ENCODE measurements at places on chromosomes 6 and 20.
A peak's percentile ranks its signal among the peaks of the same experiment; 100 is the strongest.

DNA sequence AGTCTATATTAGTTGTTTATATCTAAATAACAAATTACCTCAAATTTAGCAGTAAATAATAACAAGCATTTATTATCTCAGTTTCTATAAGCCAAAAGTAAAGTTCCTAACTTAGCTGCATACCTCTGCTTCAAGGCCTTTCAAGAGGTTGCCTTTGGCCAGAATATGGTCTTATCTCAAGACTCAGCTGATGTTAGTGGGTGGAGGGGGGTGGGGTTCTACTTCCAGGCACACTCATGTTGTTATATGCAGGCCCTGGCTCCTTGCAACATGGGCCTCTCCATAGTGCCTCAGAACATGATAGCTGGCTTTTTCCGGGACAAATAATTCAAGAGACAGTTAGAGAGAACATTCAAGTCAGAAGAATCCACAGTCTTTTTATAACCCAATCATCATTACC lies 266.0 kb downstream of the ADGRB3 start:
- DNase-seq, result no peak

DNA sequence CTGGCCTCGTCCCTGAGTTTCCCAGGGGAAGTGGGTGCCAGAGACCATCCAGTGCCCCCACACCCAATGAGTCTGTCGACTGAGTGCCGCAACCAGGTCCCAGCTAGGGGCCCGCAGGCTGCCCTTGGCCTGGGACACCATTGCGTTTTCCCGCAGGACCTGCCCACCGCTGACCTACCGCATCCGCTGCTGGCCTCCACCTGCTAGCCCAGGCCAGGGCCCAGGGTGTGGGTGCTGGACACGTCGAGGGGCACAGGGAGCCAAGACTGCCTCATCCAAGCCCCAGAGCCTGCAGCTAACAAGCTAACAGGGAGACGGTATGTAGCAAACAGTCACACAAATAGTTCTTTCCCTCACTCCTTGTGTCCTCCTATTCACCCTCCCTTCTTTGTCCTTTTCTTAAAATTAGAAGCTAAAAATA lies 97.7 kb downstream of the TMEM242 start:
- no peak for DNase-seq

GRCh38 chr6:144190593-144190992 lies 40.3 kb downstream of the STX11 start:
- no peak for DNase-seq

DNA sequence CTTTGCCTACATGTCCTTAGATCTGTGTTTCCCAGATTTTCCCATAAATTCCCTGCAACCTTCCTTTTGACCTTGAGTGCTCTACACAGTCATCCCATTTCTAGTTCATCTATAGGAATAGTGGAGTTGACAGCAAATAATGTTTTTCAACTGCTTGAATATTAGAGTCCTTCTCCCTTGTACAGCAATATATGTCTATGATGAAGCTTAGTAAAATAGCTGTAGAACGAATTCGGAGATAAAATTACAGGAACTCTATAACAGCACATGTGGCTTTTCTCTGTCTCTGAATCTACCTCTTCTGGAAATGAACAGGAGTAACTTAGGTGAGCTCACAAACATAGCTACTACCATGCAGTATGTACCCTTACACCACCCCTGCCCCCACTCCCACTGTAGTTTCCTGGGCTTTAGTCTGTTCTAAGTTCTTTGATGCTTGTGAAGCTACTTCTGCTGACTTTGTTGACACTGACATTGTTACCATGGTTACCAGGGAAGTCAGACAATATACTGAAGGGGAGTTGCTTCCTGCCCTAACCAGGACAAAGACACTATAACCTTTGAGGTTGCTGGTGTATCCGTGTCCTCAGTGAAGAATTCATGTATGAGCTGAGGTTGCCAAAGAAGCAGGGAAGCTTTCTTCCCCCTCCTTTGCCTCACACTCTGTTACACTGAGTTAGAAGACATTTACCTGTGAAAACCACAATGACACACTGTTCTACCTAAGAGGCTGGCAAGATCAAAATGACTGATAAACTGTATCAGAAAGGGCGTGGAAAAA lies 35.8 kb upstream of the SHLD1 start:
- DNase-seq, result no peak

DNA sequence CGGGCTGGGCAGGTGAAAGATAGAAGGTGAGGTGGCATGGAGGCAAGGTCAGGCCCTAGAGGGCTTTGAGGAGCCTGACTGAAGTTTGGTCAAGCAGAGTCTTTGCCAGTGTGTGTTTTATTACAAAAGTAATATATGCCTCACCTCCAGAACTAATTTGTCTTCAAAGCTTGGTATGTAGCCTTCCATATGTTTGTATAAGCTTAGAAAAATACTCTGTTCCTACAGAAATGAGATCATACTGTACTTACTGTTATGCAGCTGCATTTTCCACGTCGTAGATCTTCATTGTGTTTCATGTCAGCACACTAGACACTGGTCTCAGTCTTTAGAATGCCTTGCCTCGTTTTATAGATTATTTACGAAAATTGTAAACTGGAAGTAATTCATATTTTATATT lies 61.8 kb downstream of the ANKS1A start:
- DNase-seq, result no peak

DNA sequence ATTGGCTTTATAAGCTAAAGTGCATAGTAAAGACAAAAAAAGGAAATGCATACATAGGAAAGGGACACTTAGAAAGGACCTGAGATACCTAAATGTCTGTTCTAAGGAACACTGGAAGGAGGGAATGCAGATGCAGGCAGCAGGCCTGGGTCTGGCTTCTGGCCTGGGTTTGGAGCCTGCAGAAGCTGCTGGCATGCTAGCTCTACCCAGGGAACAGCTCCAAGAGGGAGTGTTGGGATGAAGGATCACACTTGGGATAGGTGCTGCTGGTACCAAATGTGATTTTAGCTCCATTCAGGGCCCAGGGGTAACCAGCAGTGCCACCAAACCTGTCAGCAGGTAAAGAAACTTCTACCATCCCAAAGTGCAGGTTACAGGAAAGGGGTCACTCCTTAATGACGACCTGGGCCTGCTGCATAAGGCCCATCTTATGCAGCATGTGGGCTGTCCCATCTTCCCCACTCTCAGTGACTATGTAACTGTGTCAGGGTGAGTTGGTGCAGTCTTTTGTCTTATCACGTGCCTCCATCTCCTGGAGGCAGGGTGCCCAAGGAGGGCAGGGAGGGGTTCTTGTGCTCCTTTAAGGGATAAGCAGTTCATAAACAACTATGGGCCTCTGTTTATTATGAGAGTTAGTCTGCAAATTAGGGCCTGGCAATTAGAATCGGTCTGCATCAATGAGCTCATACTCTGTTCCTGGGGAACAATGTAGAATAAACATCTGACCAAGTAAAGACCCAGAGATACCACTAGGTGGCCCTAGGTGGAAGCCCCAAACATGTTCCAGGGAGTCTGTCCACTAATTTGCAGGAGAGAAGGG lies 26.9 kb downstream of the DDX27 start:
- no peak for DNase-seq

DNA sequence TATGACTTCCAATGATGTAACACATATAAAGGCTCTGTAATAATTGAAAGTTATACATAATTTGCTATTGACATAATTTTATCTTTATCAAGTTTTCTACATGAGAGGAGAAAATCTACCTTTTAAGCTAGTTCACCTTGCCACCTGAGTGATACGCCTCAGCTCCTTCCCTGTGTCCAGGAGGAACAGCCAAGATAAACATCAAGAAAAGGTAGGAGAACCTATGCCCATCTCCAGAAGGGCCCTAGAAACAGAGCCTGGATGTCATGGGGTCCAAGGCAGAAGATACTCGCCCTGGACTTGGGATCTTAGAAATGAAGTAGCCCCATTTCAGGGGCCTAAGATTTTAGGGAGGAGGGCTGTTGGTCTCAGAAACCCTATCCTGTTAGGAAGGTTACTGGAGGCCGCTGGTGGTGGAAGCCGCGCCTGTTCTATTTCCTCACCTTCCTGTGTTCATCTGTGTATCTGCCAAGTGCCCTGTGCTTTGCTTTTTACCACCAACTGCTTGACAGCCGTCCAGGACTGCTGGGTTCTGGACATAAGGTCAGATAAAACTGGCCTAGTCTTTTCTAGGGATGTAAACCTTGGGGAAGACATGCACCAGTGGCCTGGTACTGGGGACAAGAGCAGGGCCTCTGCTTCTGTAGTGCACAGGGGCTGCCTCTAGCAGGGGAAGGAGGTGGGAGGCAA lies 178.5 kb downstream of the ARID1B start:
- no peak for DNase-seq

- DNase-seq, result no peak
These were observed 55.4 kb upstream of the RIPOR2 start for GRCh38 chr6:24990944-24991809.

DNA sequence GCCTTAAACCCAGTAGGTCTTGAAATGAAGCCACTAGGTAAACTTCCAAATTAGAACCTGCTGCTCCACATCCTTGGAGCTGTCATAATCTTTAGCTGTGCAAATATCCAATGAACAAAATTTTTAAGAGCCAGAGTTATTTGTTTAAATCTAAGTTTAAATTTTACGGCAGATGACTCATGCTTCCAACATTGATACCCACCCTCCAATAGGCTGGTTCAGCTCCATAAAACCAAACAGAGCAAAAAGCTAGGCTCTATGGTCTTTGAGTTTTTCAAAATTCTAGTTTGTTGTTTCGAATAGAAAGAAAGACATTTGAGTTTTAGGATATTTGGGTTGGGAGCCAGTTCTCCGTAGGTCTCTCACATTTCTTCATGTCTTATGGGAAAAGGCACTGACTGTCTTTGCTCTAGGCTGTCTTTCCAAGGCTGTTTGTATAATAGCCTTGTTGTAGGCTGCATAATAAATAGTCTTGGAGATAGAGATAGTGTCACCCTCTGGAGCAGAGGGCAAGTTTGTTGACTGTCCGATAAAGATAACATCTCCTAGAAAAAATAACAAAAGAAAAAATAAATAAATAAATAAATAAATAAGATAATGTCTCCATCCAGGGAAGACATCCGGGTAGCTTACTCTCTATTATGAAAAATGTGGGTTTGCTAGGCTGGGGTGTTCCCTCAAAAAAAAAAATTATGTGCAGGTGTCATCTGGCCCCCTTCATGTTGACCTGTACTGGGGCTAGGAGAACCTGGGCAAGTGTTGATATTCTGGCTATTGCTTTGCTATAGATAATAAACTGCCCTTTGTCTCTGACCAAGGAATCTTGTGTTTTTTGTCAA lies 36.5 kb downstream of the SLC2A12 start:
- DNase-seq, result no peak

GRCh38 chr6:43412541-43412940 lies 14.8 kb upstream of the ABCC10 start:
- no peak for DNase-seq

DNA sequence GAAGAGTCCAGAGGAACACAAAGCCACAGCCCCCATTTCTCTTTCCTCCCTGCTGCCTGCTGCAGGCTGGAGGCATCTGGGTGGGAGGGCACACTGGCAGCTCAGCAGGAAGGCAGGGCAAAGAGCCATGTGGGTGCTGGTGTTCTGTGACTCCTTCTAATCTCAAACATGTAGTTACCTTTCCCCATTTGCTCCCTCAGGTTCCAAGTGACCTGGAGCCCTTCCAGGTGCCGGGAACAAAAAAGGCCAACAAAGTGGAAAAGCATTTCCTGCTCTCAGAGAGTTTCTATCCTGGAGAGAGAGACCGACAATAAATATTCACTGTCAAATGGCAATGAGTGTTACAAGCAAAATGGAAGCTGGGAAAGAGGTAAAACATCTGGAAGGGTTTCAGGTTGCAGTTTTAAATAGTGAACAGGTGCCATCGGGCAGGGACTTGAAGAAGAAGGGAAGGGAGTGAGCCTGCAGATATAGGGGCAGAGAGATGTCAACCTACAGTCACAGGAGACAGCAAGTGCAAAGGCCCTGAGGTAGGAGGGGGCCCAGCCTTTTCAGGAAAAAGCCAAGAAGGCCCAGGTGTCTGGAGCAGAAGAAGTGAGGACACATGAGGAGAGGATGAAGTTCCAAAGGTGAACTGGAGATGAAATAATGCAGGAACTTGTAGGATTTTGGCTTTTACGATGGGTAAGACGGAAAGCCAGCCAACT lies 43.6 kb upstream of the IYD start:
- DNase-seq, result no peak

- no peak for DNase-seq
These were observed 6.2 kb downstream of the ULBP2 start for GRCh38 chr6:149948011-149948410.

DNA sequence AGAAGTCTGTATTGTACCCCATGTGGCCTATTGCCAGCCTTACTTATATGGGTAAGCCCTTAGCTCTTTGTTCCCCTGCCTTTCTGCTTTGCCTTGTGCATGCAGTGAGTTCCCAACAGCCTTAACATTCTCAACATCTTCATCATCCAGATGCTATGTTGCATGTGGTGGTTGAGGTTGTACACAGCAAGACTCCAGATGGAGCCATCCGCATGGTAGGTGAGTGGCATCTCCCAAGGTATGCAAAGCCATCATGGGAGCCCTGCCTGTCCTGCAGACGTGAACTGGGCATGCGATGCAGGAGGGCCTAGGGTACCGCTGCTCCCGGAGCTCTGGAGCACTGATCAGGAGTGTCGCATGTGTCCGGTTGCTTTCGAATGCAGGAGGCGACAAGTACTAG lies 16.1 kb downstream of the CEP43 start:
- no peak for DNase-seq

DNA sequence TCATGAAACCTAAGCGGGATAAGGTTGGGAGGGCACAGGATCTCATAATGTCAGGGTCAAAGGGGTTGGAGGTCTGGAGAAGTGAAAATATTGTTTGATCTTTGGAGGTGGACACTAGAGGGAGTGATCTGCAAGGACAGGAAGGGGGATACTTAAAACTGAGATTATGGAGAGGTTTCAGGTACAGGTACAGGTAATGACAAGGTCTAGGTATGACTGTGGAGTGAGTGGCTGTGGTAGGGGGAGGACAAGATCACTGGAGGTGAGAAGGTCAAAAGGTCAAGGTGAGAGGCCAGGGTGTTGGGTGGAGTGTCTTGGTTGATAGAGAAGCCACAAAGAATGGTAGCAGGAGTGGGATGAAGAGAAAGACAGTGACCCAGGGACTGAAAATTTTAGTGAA lies 16.8 kb upstream of the NOTCH4 start:
- DNase-seq, result no peak

GRCh38 chr6:129032602-129033001 lies 149.7 kb downstream of the LAMA2 start:
- no peak for DNase-seq

DNA sequence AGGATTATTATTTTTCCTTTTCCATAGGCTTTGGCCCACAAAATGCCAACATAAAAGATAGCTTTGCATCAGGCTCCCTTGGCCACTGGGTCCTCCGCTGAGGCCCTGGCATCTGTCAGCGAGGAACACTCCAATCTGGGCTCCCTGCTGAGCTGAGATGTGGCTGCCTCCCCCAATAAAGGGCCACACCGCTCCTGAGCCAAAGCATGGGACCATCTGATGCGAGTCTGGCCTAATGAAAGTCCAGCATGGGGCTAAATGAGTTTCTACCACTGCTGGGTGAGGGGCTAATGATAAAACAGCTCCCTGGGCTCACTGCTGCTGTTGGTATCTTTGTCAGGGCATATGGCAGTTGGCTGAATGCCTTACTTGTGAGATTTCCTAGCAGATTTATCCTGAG lies 817.5 kb upstream of the SLC35B3 start:
- no peak for DNase-seq

GRCh38 chr6:41734666-41735426 lies 562 bp downstream of the TFEB start:
- DNase-seq, result peak; percentile 52
